RPMI7951 (cell line): ENCODE measurements at places on chromosomes 2 and 18. TPM values are rescaled to one million over a fixed set of nuclear protein-coding genes. Genes with fewer than 3 reads are reported as not detected.

GRCh38 chr2:180366481-180366880 is 359.4 kb upstream of the CWC22 start:
- DNase-seq = no peak

DNA sequence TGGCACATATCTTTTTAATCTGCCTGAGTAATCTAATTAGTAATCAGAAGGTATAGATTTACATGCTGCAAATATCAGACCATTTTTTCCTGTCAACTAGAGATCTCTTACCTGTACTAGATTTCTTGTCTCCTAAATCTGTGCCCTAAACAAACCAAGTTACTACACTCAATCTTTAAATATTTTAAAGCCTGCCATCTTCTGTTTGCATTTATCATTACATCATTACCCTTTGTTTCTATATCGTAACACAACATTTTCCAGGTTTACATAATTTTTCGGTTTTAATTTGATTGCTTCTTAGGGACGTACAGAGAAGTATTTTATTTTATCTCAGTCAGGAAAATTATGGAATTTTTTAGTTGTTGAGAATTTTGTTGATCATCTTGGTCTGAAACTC is 25.7 kb downstream of the PSMA8 start:
- peak; percentile 9 for DNase-seq

GRCh38 chr2:131413148-131413747 is 49.3 kb upstream of the RAB6D start:
- DNase-seq = peak; percentile 57

GRCh38 chr2:203549406-203549805 is 14.3 kb upstream of the RAPH1 start:
- no peak for DNase-seq

DNA sequence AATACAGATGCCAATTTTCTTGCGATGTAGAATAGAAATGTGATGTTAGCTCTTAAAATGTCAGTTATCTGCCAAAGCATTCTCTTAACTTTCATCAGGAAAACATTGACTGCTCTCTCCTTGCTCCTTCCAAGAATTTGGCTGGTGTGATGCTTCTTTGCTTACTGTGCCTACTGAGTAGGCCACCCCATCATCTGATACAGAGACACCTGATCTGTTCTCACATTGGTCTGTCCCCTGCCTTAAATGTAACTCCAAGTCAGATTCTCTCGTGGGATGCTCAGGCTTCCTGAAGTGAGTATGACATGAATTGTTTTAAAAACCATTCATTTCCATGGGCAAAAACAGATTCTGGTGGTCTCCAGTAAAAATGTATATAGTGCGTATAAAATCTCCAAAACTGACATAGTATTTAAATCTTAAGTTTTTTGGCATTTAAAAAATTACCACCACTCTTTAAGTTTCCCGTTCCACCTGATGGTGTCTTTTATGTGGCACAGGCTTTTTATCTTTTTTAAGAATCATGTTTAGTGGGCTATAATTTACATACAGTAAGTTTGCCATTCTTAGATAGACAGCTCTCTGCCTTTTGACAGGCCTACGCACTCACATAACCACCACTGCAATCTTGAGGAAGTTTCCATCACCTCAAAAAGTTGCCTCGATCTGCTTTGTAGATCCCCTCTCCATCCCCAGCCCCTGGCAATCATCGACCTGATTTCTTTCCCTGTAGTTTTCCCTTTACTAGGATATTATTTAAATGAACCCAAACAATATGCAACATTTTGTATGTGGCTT is 36.6 kb downstream of the UBE2F start:
- no peak for DNase-seq

DNA sequence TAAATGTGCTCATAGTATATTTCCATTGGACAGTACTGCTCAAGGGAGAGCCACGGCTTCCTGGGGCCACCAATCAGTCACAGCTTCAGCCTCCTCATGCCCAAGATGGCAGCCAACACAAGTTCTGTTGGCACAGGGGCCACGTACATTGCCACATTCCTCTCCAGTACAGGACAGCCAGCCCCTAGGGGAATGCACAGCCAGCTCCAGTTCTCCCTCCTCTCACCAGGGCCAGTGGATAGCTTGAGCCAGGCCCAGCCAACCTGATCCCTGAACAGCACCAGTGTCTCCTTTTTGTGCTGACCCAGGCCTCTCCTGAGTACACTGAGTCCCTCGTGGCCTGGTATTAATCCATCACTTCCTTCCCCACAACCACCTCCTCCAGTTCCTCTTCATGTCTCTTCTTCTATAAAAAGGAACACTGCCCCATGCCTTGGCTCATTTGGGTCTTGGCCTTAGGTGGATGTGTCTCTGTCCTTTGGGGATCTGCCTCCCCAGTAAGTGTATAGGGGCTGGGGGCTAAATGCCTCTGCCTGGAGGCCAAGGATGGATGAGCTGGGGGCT is 168.7 kb downstream of the TNS1 start:
- no peak for DNase-seq

GRCh38 chr2:71962911-71963694 is 184.6 kb downstream of the CYP26B1 start:
- peak; percentile 83 for DNase-seq

DYNAP gene
- not detected in 2 replicates for total RNA-seq
